Spleen (tissue), 13 donors: ENCODE measurements at places on chromosomes 4 and X. TPM values are rescaled to one million over a fixed set of nuclear protein-coding genes. Genes with fewer than 3 reads are reported as not detected.
A peak's percentile ranks its signal among the peaks of the same experiment; 100 is the strongest.

Gene PPP3CA
- total RNA-seq = 45.1 TPM

Gene NHSL2
- total RNA-seq = 9.5 TPM

Gene NXF2
- total RNA-seq = not detected

Gene MAOB
- total RNA-seq = 0.60 TPM

Gene GPR143
- total RNA-seq = not detected

Gene APBB2
- 101 TPM for total RNA-seq

Gene SUPT20HL2
- total RNA-seq = not detected

Gene EVC
- 8.6 TPM for total RNA-seq

Gene TCEAL2
- 4.9 TPM for total RNA-seq

Gene TFE3
- total RNA-seq = 47.1 TPM

GRCh38 chr4:176746846-176747245 lies 45.9 kb downstream of the VEGFC start:
- H3K4me1 ChIP-seq = no peaks in the 10 kb centered on the region
- no peak overlapping the region for H3K4me3 ChIP-seq
- no peak for DNase-seq
- H3K27ac ChIP-seq = no peak overlapping the region
- H3K27me3 ChIP-seq = no peaks in the 10 kb centered on the region
- no peaks in the 10 kb centered on the region for H3K36me3 ChIP-seq

DNA sequence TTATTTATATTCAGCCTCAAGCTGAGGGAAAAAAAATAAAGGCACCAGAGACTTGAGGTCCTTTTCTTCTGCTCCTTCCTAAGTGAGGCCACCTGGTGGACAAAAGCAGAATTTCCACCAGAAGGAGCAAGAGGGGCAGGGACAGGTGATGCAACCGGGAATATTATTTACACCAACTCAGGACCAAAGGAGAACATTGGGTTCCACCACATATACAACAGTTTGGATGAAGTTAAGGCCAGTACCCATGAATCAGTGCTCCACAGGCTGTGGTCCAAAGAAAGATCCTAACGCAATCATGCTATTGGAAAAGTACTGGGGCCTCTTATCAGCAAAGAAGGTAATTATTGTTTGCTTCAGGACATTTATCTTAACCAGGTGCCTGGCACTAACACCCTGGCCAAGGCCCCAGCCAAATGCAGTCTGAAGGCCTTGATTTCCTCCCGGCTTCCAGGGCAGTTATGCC lies 57.4 kb downstream of the TSC22D3 start:
- H3K4me1 ChIP-seq = peaks cover 8% of the 10 kb centered on the region
- H3K36me3 ChIP-seq = no peaks in the 10 kb centered on the region
- no peaks in the 10 kb centered on the region for H3K27me3 ChIP-seq
- H3K4me3 ChIP-seq = no peak overlapping the region

DNA sequence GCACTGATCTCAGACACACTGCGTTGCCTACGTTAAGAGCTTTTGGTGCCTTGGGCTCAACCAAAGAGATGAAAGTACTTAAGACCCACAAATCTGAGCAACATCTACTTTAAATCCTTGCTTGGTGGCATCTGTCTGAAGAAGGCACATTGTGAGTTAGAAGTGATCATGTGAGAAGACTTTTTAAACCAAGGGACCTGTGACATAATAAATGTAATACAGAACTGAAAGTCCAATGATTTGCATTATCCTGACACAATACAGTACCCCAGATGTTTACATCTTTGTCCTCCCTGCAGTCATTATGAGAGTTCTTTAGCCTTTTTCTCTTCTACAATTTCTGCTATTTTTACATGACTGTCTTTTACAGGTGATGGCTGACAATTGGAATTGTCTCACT lies 96.7 kb upstream of the FTHL17 start:
- H3K36me3 ChIP-seq = no peaks in the 10 kb centered on the region
- H3K27ac ChIP-seq = no peak overlapping the region
- H3K27me3 ChIP-seq = no peaks in the 10 kb centered on the region
- H3K4me3 ChIP-seq = no peak overlapping the region
- no peak for DNase-seq

DNA sequence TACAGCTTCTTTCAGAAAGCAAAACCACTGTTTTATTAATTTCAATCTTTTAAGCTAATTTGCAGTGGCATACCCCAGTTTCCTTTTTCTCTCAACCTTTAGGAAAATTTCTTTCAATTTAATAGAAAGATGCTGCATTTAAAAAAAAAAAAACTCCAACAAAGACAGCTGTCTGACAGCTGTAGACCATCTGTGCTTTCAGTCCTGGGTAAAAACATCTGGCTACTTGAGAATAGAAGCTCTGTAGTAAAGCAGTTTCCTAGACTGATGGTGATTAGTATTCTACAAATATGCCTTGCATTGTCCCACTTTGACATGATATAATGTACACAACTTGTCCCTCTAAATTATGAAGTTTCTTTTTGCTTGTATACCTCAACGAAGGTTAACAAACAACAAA lies 197.8 kb downstream of the EDA start:
- H3K36me3 ChIP-seq = no peaks in the 10 kb centered on the region
- H3K27ac ChIP-seq = no peak overlapping the region
- no peak for DNase-seq
- no peaks in the 10 kb centered on the region for H3K4me1 ChIP-seq

- DNase-seq = peak; percentile 63
- H3K36me3 ChIP-seq = no peaks in the 10 kb centered on the region
- H3K4me1 ChIP-seq = no peaks in the 10 kb centered on the region
- peaks cover 44% of the 10 kb centered on the region for H3K27me3 ChIP-seq
These were observed 24.2 kb downstream of the ATP5ME start for GRCh38 chr4:649751-650310.

DNA sequence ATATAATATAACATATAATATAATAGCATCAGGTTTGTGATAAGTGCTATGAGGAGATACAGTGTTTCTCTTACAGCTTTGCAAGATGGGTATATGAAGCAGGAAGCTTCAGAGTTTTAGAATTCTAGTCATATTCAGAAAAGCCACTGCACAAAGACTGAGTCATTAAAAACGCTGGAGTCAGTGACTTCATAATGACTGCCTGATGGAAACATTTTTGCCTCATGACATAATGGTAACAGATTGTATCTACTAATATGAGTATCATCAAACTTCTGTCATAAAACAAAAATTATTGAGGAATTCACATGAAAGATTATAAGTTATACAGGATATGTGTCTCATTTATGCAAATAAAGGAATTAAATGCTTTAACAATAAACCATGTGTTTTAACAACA lies 46.8 kb downstream of the EPHA5 start:
- DNase-seq = no peak
- H3K4me3 ChIP-seq = no peak overlapping the region
- no peaks in the 10 kb centered on the region for H3K4me1 ChIP-seq
- H3K36me3 ChIP-seq = no peaks in the 10 kb centered on the region
- H3K27me3 ChIP-seq = no peaks in the 10 kb centered on the region
- H3K27ac ChIP-seq = no peak overlapping the region

DNA sequence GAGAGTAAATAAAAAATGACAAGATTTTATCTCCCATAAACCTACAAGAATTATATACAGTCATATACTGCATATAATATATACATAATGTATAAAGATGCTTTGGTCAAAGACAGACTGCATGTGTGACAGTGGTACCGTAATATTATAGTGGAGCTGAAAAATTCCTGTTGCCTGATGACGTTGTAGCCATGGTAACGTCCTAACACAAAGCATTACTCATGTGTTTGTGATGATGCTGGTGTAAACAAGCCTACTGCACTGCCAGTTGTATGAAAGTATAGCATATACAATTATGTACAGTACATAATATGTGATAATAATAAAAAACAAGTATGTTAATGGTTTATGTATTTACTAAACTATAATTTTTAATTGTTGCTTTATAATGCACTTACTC lies 245.2 kb upstream of the CENPE start:
- no peak for DNase-seq
- H3K36me3 ChIP-seq = no peaks in the 10 kb centered on the region
- H3K4me1 ChIP-seq = no peaks in the 10 kb centered on the region
- no peak overlapping the region for H3K27ac ChIP-seq

- H3K36me3 ChIP-seq = no peaks in the 10 kb centered on the region
- H3K4me3 ChIP-seq = no peak overlapping the region
- H3K27me3 ChIP-seq = no peaks in the 10 kb centered on the region
- H3K27ac ChIP-seq = no peak overlapping the region
These were observed 5.3 kb upstream of the SUPT20HL1 start for GRCh38 chrX:24355095-24355494.

DNA sequence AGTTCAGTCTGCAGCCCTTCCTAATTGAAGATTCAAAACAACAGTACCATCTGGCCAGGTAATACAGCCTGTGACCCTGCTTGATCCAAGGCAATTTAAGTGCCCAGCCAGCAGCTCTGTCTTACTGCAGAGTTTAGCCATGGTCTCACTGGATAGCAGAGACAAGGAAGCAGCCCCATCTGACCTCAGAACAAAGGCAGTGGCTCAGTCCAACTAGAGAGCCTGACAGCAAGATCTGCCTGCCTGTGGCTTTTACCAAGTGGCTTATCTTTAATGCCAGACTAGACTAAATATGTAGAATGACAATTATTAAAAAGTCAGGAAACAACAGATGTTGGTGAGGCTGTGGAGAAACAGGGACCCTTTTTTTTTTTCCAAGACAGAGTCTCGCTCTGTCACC lies 293.4 kb downstream of the DTHD1 start:
- H3K4me3 ChIP-seq = no peak overlapping the region
- no peak overlapping the region for H3K27ac ChIP-seq

GRCh38 chr4:128688033-128688721 lies 121.3 kb upstream of the JADE1 start:
- H3K27me3 ChIP-seq = no peaks in the 10 kb centered on the region
- DNase-seq = no peak
- no peaks in the 10 kb centered on the region for H3K36me3 ChIP-seq
- H3K4me1 ChIP-seq = no peaks in the 10 kb centered on the region
- no peak overlapping the region for H3K4me3 ChIP-seq
- no peak overlapping the region for H3K27ac ChIP-seq

- no peaks in the 10 kb centered on the region for H3K36me3 ChIP-seq
- no peak overlapping the region for H3K27ac ChIP-seq
- H3K27me3 ChIP-seq = no peaks in the 10 kb centered on the region
- H3K4me1 ChIP-seq = no peaks in the 10 kb centered on the region
- H3K4me3 ChIP-seq = no peak overlapping the region
- DNase-seq = no peak
These were observed 242.8 kb downstream of the PCDH7 start for GRCh38 chr4:30962939-30963338.

DNA sequence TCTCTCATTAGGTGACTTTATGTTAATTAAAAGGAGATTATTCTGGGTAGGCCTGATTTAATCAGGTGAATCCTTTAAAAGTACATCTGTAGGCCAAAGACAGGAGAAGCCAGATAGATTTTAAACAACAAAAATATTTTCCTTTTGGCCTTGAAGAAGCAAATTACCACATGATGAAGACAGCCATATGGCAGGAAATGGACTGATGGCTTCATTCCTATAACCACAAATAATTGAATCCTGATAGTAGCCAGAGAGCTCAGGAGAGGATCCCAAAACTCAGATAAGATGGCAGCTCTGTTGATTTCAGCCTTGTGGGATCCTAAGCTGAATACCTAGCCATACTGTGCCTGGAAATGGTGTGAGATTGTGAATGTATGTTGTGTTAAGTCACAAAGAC lies 66.1 kb upstream of the PRKX start:
- H3K4me3 ChIP-seq = no peak overlapping the region
- no peaks in the 10 kb centered on the region for H3K36me3 ChIP-seq
- no peaks in the 10 kb centered on the region for H3K27me3 ChIP-seq
- H3K27ac ChIP-seq = no peak overlapping the region
- DNase-seq = no peak
- no peaks in the 10 kb centered on the region for H3K4me1 ChIP-seq

GRCh38 chrX:85065512-85066198 lies 62.0 kb downstream of the APOOL start:
- H3K4me1 ChIP-seq = no peaks in the 10 kb centered on the region
- no peak for DNase-seq
- H3K27ac ChIP-seq = no peak overlapping the region
- peaks cover 19% of the 10 kb centered on the region for H3K36me3 ChIP-seq
- no peak overlapping the region for H3K4me3 ChIP-seq

- no peaks in the 10 kb centered on the region for H3K36me3 ChIP-seq
- H3K27me3 ChIP-seq = no peaks in the 10 kb centered on the region
- H3K4me1 ChIP-seq = no peaks in the 10 kb centered on the region
These were observed 48.5 kb downstream of the MAGEC2 start for GRCh38 chrX:142156567-142156966.

- H3K4me3 ChIP-seq = no peak overlapping the region
- H3K4me1 ChIP-seq = no peaks in the 10 kb centered on the region
- H3K27me3 ChIP-seq = no peaks in the 10 kb centered on the region
- no peak for DNase-seq
- no peaks in the 10 kb centered on the region for H3K36me3 ChIP-seq
- H3K27ac ChIP-seq = peak overlapping the region; percentile 48
These were observed 21.8 kb downstream of the FHL1 start for GRCh38 chrX:136168929-136169735.

- no peaks in the 10 kb centered on the region for H3K27me3 ChIP-seq
- no peaks in the 10 kb centered on the region for H3K36me3 ChIP-seq
- no peaks in the 10 kb centered on the region for H3K4me1 ChIP-seq
- H3K4me3 ChIP-seq = no peak overlapping the region
- no peak for DNase-seq
These were observed 1989.0 kb downstream of the C4orf33 start for GRCh38 chr4:131084997-131085396.
